Retina (tissue), 1 donor: ENCODE measurements at places on chromosomes 12 and 14.
A peak's percentile ranks its signal among the peaks of the same experiment; 100 is the strongest.

DNA sequence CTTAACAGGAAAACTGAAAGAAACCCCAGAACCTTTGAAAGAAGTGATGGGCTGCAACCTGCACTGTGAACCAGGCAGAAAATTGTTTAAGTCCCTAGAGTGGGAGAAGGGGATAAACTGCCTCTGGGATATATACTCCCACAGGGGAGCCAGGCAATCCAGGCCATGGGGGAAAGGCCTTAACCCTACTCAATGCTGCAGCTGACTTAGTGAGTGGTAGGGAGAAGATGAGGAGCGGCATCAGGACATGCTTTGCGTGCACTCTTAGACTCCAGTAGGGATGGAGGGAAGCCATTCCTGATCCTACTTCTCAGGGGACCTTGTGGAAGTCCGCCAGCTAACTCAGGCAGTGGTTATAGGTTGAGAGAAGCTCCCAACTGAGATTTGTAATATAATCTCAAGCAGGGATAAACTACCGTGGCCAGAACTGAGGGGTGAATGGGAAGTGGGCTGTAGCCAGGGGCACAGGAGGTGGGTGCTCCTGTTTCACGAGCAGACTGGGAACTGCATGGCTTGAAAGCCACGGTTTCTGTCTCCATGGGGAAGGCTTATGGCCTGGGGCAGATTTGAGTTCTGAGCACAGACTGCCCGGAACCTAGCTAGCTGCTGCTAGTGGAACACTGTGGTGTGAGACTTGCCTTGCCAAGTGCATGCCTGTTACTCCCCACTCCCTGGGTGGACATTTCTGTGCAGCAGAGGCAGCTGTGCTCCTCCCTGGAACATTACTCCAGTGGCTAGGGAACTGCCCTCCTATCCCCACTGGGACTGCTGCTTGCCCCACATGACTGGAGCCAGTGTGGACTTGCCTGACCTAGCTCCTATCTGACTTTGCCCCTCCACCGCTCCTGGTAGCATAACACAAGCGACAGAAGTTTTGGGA, 119.2 kb upstream of the SCAF11 start:
- no peak for DNase-seq

GRCh38 chr14:73125169-73125588, 11.1 kb upstream of the PSEN1 start:
- DNase-seq: no peak

DNA sequence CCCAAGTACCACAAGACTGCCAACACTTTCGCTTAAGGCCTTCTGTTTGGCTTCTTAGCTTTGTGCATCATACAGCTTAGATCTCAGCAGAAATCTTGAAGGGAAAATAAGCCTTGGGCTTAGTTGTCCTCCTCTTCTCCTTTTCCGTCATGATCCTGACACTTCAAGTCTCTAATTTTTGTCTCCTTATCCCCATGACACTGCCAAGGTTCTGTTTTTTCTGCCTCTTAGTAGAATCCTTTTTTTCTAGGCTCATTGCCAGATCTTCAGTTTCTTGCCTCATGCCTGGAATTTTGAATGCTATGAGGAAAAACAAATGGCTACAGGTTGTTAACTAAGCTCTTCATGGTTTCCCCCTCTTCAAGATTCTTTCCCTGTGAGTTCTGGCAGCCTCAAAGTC, 450.4 kb downstream of the LRFN5 start:
- DNase-seq: no peak

DNA sequence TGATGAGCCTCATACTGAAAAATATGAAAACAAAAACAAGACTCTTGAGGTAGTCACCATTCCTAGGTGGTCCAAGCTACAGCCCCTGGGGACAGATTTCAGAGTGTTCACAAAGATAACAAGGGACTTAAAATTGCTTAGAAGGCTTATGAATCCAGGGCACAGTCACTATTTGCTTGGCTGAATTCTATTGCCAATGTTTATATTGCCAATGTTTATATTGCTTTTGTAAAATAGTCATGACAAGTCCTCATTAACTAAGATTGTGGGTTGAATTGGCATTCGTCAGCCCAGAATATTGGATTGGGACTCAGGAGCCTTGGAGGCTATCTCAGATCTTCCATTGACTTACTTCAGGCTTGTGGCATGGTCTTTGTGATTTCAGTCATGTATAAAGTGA, 6.4 kb downstream of the TMEM117 start:
- no peak for DNase-seq

DNA sequence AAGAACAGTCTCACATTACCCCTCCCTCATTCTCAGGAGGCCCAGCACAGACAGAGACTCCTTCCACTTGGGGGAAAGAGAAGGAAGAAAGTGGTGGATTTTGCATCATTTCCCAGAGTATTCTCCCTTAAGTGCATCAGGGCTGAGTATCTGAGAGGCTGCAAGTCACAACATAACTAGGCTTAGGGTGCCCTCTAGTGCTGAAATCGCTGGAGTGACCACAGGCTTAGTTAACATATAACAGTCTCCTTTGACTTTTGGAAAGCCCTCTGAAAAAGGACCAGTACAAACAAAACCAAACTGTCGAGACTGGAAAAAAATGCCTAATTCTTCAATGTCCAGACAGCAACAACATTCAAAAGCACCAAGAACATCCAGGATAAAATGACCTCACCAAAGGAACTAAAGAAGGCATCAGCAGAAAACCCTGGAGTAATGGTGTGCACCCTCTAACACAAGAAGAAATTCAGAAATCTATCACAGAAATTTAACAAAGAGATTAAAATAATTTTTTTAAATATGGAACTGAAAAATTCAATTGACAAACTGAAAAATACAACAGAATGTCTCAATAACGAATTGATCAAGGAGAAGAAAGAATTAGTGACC, 412.3 kb downstream of the RPS29 start:
- peak; percentile 48 for DNase-seq

GRCh38 chr12:123200414-123200813, 32.5 kb downstream of the MPHOSPH9 start:
- no peak for DNase-seq

DNA sequence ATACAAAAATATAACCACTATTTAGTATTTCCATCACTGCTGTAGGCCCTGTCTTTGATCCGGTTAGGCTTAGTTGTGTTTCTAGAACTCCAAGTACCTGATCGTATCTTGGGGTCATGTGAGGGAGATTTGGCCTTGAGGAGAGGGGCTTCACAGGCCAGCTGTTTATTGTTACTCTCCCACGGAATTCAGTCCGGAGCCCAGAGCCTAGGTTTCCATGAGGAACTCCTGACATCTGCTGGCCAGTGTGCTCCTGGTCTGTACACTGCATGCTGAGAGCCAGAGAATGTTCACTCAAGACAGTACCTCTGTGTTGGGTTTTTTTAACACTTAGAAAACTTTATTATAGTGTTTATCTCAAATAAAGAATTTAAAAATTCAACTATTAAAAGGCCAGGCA, 341.0 kb upstream of the TMEM132C start:
- DNase-seq: peak; percentile 66

GRCh38 chr14:86774916-86775315, 1218.1 kb downstream of the GALC start:
- no peak for DNase-seq

DNA sequence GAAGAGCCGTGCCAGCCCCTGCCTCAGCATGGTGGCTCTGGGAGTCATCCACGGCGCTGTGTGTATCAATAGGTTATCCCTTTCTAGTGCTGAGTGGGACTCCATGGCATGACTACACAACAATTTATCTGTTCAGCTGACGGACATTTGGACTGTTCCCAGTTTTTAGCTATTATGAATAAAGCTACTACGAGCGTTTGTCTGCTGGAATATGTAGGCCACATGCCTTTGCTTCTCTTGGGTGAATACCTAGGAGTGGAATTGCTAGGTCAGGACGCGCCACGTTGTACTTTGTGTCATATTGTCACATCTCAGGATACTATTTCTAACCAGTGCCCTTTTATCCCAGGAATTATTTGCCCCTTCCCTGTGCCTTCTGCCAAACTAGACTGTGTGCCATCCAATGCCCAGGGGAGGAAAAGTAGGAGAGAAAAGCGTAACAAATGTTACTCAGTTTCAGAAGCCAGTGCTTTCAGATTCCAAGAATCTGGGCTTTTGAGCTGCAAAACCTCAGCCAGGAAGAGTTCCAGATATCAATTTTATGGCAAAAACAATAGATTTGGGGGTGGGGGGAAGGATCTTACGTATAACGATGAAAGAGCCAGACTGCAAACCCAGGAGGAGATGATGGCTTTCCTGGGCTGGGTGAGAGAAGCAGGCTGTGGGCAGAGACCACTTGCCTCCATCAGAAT, 62.5 kb upstream of the NCOR2 start:
- DNase-seq: no peak

GRCh38 chr12:1054117-1054870, 63.3 kb downstream of the ERC1 start:
- peak; percentile 82 for DNase-seq

DNA sequence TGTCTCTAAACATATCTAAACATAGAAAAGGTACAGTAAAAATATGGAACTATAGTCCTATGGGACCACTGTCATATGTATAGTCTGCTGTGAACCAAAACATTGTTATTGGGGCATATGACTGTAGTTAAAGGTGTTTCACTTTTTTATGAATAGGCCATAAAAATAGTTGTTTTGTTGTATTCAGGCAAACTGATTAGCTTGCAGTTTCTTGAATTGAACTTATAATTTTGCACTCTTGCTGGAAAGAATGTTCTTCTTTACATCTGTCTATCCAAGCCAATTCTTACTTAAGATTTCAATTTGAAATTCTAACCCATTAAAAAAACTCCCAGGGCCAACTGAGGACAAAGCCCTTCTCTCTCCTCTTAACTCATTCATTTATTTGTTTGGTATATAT, 234.1 kb downstream of the NOVA1 start:
- no peak for DNase-seq

GRCh38 chr14:53957739-53958138, 1.1 kb upstream of the BMP4 start:
- no peak for DNase-seq

- no peak for DNase-seq
These were observed 493.6 kb downstream of the PCNX1 start for GRCh38 chr14:71400871-71401321.

DNA sequence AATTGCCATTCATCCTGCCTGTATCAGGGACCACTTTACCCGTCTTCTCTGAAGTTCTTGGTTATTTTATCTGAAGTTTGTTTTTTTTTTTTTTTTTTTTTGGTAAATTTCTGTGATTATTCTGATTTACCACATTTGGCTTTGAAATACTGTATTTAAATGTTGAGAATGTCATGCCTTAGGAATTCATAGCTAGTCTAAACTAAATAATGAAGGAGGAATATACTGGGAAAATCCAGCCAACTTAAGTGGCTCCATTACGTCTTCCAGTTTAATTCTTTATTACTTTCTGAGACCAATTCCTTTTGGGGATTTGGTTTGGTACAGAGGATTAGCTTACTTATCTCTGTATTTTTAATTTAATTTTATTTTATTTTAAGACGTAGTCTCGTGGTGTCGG, 60.3 kb upstream of the KCNMB4 start:
- DNase-seq: no peak

DNA sequence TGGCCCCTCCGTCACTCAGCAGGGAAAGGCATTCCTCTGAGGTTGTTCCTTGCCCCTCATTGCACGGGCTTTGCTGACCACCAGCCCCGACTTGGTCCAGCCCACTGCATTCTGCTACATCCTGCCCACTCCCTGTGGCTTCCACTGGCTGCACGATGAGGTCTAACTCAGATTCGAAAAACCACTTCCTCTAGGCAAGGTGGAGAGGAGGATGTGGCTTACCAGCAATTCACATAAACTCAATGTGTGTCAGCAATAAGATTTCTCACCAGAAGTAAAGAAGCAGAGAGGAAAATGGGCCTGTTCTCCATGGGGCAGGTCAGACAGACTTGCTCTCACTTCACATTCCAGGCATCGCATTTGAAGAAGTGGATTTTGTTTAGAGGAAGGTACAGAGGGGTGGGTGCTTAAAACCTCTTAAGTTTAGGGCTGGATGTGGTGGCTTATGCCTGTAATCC, 14.7 kb downstream of the GPR68 start:
- DNase-seq: no peak

- no peak for DNase-seq
These were observed 478 bp downstream of the RITA1 start for GRCh38 chr12:113186033-113186365.

- no peak for DNase-seq
These were observed 147.5 kb upstream of the RTL1 start for GRCh38 chr14:101050901-101051490.

- no peak for DNase-seq
These were observed 1.7 kb upstream of the SLC38A2 start for GRCh38 chr12:46374310-46374709.

DNA sequence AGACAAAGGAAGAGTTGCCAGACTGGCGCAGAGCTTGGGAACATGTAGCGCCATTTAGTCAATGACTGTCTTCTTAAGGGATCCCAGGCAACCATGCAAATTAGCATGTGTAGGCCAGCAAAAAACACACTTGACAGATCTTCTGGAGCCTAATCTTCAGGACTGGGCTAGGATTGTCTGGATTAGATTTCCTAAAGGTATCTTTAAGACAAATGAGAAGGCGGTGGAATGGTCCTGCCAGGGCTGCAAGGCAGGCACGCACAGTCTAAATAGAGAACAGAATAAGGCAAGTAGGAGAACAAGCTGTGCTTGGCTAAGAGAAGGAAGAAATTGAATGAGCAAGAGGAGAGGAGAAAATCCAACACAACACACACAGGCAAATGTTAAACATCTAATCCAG, 80.0 kb downstream of the CIT start:
- DNase-seq: no peak

DNA sequence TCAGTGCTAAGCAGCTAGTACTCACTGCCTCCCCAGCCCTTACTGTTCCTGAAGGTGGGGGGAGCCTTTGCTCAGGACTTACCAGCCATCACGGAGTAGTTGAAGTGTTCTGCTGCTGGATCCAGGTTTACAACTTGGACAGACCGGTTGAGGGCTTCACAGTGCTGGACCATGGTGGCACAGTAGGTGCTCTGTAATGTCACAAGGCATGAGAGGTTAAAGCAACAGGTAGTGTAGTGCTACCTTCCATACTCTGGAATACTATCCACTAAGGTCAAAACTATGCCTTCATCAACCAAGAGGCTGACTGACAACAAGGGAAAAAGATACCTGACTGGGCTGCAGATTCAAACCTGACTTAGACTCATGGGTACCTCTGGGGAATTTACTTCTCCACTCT, 3.0 kb downstream of the GPN3 start:
- DNase-seq: no peak

DNA sequence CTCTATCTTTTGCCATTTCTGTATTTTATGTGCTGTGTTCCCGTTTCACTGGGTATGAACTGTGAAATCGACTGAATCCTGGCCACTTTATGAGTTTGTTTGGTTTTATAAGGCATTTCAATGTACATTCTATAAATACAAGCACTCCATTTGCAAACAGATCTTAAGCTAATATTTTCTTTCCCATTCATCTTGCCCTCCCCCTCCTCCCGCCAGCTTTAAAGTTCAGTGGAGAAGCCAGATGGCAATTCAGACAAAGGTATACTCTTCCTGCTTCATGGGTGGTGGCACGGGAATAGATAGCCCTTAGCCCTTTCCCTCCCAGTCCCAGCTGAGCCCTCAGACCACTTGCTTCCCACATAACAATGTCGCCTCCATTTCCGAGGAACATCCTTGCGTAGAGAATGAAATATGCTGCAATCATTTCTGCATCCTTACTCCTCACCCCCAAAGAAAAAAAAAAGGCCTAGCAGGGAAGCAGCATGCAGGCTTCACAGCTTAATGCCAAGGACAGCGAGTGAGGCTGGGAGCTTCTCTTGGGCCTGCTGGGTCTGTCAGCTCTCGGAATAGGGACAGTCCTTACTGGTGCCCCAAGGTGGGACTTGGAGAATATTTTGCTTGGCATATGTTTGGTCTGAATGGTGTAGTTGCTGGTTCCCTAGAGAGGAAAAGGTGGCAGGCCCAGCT, 52.8 kb upstream of the SRSF5 start:
- DNase-seq: no peak

GRCh38 chr14:79568594-79568993, 642.7 kb downstream of the DIO2 start:
- no peak for DNase-seq
